ENCODE measurements at places on chromosomes 7 and 10.

DNA sequence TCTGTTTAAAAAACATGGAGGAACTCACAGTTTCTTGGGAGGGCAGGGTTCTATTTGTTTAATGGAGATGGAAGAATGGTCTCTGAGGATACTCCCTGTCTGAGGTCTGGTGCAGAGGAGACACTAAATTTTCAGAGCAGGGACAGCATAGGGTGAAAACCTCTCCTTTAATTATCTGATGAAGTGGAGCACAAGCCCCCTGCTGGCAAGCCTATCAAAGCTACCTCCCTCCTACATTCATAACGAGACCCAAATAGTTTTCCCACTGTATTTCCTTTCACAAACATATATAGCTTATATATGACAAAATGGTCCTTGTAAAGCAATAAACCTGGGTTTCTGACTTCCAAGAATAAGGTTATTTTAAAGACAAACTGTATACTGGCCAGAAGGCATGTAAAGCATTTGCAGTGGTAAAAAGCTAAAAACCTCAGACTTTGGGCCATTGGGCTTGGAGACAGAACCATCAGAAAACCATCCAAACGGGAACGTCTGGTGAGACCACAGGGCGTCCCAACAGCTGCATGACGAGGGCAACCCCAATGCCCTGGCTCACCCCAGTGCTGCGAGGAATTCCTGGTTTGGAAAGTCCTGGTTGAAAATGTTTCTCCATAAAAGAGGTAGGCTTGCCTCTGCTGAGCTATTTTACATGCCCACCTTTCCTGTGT lies 201.3 kb downstream of the FANK1 start:
- DNase-seq, result no peak

GRCh38 chr10:2214805-2215204 lies 477.5 kb upstream of the ADARB2 start:
- DNase-seq, result no peak

DNA sequence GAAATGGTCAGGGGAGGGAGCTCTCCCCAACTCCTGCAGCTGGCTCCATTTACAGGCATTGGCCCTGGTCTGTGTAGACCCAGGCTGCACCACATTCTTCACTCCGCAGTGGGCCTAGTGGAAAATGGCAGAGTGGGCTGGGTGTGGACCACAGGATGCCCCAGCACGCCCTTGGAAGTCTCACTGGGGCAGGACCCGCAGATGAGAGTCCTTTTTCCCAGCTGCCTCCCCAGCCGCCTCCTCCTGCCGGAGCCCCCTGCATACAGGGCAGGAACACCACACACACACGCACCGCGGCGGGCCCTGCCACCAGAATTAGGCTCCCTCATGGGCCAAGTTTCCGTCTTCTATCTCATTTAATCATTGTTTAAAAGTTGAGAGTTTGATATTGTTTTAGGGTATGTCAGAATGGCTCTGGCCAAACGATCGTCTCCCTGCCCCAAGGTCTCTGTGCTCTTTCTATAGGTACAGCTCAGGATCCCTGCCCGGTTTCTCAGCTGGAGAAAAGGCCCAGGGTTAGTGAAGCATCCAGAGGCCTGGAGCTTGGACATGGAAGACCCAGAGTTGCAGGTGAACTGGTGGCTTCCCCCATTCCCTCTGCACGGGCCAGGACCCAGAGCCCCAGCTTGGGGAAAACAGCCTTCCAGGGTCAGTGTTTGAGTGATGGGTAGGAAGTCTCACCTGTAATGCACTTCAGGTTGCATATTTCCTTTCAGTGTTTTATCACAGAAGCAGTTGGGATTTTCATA lies 42.0 kb downstream of the ZNF467 start:
- no peak for DNase-seq

- no peak for DNase-seq
Observed at GRCh38 chr10:85864868-85865526, 501.6 kb downstream of the GRID1 start.

DNA sequence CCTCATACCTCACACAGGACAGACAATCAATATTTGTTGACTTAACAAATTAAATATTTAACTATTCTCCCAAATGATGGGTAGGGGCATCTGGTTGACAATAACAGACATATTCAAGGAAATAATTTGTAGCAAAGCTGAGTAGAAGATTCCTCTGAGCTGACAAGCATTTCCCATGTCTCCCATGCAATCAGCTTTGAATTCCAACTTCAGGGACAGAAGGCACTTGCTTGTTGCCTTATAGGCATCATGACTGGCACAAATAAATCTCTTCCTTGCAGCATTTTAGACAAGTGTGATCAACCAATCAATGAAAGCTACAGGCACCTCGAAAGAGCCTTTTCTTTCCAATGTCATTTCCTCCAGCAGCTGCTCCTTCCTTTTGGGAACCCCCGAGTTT lies 146.0 kb downstream of the PDE1C start:
- DNase-seq, result no peak

DNA sequence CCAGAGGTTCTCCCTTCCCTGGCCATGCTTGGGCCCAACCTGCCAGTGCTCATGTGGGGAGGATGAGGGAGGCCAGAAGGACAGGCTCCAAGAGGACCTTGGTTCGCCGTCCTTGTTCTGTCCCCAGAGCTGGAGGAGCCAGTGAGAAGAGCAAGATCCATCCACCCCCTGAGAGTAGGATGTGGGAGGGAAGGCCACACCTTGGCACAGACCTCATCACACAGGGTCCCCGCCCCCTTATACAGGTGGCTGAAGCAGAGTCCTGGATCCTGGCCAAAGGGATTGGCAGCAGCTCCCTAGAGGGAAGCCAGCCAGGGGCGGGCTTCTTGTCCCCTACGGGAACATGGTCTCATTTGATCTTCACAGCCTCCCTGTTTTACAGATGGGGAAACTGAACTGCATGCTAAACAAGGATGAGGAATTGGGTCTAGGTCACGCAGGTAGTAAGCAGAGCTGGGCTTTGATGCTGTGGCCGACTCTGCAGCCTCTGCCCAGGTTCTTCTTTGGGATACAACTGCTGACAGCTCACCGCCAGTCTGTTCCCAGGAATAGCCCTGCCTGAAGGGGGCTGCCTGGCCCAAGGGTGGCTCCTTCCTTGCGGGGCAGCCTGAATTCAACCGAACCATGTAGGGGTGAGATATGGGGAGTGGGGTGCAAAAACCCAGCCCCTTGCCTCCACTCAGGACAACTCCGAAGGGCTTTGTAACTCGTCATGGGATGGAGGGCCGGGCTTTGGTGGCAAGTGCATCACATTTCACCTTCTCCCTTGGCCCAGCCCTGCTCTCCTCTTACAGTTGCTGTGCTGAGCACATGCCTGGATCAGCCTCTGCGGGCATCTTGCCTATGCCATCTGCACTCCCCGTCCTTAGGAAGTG lies 62.2 kb upstream of the KDM7A start:
- DNase-seq, result no peak

- no peak for DNase-seq
Observed at GRCh38 chr10:129583831-129584230, 116.8 kb downstream of the MGMT start.

DNA sequence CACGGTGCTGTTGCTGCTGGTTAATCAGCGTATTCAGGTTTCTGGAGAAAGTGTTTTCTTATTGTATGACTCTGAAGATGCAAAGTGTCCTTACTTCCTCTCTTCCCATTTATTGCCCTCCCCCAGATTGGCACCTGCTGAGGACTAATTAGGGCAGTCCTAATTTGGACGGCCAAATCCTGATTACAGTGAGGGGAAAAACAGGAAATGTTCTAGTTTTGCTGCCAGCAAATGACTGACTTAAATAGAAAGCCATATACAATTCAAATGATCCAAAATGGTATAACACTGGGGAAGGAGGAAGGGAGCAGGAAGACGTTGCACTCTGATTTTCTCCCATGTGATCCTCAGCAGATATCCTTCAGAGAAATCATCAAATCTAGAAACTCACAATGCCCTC lies 222.4 kb upstream of the LRGUK start:
- no peak for DNase-seq

GRCh38 chr7:108026647-108027046 lies 23.7 kb upstream of the LAMB1 start:
- DNase-seq, result no peak

DNA sequence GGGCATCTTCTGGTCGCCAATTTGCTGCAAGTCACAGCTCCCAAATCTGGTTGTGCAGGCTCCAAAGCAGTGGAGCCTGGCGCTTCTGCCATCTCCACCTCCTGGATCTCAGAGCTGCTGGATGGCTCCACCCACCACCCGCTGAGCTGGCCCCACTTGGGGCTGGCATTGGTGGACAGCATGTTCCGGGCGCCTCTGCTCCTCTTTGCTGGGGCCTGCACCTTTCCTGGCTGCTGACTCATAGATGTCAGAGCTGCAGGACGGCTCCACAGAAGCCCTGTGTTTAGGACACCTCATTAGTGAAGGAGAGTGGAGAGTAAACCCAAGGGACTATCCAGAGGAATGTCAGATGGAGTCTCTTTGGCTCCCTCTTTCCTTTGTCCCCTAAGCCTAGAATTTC lies 27.4 kb downstream of the MAPK8 start:
- no peak for DNase-seq

- no peak for DNase-seq
Observed at GRCh38 chr7:106613848-106614560, 47.0 kb downstream of the CCDC71L start.

- DNase-seq, result no peak
Observed at GRCh38 chr10:116974456-116975005, 30.5 kb downstream of the SHTN1 start.

DNA sequence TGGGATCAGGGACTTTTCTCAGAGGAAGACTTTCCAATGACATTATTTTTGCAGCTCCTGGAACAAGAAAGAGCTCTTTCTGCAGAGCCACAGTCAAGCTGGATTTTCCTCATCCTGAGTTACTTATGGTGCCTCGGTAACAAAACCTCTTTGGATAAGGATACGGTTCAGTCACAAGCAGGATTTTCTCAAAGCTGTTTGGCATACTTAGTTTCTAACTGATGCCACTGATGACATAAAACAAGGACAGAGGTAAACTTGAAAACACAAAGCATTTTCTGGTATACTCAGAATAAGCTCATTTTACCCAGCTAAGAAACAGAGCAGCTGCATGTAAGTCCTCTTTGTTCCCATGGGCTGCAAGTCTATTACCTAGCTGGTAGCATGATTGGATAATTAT lies 340.9 kb upstream of the MEOX2 start:
- no peak for DNase-seq

DNA sequence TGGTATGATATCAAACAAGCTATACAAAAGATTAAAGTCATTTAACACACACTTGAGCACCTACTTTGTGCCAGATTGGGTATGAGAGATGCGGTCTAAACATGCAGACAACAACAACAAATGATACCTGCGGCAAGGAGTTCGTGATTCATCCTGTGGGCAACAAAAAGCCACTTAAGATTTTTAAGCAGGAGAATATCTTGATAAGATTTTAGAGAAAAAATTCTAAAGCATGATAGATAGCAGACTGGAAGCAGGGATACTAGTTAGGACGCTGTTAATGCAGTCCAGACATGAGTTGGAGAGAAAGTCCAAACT lies 1.6 kb upstream of the KBTBD2 start:
- DNase-seq, result no peak

DNA sequence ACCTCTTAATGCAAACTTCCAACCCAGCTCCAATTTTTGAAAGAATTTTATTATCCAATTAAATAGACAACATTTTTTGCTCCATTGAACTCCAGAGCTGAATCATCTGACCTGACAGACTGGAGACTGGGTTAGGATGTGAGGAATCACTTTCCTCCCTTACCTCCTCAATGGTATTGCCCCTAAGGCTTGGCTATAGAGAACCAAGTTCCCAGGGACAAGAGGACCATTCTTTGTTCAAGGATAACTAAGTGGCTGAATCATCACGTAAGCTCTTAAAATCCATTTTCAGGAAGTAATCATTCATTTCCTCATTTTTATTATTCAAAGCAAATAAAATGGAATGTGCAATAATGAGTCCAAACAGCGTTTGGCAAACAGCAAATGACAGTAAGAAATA lies 335.1 kb downstream of the GATA3 start:
- no peak for DNase-seq

- no peak for DNase-seq
Observed at GRCh38 chr7:128763541-128763940, 12.1 kb downstream of the OPN1SW start.

- no peak for DNase-seq
Observed at GRCh38 chr10:129394518-129395328, 72.3 kb upstream of the MGMT start.

DNA sequence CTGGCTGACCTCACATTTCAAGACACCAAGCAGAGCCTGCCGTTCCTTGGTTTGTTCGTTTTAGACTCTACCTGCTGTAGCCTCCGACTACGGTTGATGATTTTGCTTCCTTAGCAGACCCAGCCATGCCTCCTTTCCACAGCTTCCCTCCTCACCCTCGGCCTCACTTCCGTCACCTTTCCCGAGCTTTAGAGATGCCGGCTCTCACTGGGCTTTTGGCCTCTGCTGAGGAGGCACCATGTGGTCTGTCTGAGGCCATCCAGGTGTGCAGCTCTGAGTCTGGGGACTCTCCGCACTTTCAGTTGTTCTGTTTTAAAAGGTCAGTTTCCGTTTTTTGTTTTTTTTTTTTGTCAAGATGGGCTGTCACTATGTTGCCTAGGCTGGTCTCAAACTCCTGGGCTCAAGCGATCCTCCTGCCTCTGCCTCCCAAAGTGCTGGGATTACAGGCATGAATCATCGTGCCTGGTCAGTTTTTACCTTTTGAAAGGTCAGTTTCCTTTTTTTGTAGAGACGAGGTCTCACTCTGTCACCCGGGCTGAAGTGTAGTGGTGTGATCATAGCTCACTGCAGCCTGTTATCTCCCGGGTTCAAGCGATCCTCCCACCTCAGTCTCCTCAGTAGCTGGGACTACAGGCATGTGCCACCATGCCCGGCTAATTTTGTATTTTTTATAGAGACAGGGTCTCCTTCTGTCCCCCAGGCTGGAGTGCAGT lies 11.7 kb downstream of the ORAI2 start:
- no peak for DNase-seq

GRCh38 chr7:37462138-37462537 lies 13.5 kb upstream of the ELMO1 start:
- no peak for DNase-seq

GRCh38 chr7:3005257-3005656 lies 38.4 kb downstream of the CARD11 start:
- no peak for DNase-seq

DNA sequence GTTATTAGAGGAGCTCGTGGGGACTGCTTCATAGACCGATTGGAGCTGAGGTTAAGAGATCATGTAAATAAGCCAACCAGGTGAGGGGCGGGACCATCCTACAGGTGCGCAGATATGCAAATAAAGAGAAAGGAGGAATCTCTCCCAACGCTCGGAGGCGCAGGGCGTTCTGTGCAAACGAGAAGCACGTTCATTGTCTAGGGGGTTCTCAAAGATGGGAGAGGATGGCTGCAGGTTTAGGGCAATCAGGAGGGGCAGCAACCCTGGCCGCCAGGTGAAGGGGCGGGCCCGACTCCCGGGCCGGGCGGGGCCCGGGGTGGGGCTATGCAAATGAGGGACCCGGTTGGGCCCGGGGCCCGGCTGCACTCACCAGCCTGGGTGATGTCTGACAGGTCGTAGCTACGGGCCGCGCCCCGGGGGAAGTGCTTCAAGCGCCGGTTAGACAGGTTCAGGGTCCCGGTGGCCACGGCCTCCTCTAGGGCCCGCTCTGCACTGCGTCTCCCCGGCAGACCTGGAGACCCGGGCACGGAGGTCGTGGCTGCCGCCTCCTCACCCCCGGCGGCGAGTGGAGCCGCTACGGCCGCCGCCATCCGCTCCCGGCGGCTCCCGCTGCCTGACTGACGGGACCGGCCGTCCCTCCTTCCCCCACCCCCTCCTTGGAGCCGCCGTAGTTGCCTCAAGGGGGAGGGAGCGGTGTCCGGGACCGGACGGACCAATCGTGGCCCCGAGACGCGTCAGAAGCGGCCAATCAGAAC lies at the start of gene LRCH4:
Gene LRCH4, minus strand, starts transcription at position 619 of the 755 bp plus-strand sequence. Its CDS starts 29 bp downstream, at position 590.
- DNase-seq, result no peak
